Muscle of leg (tissue), 16 donors: ENCODE measurements at places on chromosomes 16 and 17. TPM values are rescaled to one million over a fixed set of nuclear protein-coding genes. Genes with fewer than 3 reads are reported as not detected.

HEXIM1 gene
- 8.6 TPM for total RNA-seq

SRCIN1 gene
- 0.75 TPM for total RNA-seq

ANKRD13B gene
- total RNA-seq = 8.1 TPM

CCL15 gene
- total RNA-seq = not detected
